Mesendoderm (in vitro differentiated cells): ENCODE measurements at places on chromosomes 3 and 15.

DNA sequence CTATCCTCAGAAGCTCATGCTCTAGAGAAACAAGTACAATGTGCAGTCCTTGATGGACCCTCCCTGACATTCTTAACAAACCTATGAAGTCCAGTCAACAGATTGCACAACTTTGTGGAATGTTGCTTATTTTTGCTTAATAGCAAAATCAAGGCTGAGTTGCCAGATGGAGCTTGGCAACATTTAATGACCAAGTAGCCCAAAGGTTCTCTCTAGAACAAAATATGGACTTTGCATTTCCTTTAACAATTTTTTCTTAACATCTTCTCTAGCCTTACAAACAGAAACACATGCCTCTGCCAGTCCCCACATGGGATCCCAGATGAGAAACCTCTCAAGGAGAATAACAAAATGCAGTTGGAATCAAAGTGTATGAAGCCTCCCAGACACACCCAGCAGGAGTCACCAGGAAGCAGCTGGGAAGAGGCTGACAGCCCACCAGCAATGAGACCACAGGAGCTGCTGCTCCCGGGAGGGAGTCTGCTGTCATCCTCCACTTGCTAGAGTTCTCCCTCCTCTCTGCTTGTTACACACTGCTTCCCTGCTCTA lies 422.5 kb upstream of the CDIN1 start:
- DNase-seq: peak; percentile 13

DNA sequence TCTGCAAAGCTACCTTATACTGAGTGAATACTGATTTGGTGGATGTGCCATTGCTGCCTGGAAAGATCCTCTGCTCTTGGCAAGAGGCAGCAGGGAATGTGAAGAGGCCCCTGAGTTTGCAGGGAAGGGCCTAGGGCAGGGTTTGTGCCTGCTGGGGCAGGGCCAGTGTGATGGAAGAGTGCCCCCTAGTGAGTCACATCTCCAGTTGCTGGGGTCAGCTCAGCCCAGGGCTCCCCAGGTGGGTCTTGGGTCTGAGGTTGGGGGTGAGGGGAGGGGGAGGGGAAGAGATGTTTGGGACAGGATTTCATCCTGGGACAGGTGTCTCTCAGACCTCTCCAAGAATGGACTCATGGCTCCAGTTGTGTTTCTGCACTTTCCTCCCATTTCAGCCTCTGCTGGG lies 4.1 kb upstream of the AMOTL2 start:
- peak; percentile 78 for DNase-seq

GRCh38 chr15:96234109-96234892 lies 96.2 kb upstream of the NR2F2 start:
- no peak for DNase-seq

- DNase-seq: peak; percentile 78
These were observed at the start of gene NDN for GRCh38 chr15:23687143-23687470. TSS of gene NDN (minus strand) at chr15:23687305. CDS start at chr15:23687217, 88 bp downstream.

DNA sequence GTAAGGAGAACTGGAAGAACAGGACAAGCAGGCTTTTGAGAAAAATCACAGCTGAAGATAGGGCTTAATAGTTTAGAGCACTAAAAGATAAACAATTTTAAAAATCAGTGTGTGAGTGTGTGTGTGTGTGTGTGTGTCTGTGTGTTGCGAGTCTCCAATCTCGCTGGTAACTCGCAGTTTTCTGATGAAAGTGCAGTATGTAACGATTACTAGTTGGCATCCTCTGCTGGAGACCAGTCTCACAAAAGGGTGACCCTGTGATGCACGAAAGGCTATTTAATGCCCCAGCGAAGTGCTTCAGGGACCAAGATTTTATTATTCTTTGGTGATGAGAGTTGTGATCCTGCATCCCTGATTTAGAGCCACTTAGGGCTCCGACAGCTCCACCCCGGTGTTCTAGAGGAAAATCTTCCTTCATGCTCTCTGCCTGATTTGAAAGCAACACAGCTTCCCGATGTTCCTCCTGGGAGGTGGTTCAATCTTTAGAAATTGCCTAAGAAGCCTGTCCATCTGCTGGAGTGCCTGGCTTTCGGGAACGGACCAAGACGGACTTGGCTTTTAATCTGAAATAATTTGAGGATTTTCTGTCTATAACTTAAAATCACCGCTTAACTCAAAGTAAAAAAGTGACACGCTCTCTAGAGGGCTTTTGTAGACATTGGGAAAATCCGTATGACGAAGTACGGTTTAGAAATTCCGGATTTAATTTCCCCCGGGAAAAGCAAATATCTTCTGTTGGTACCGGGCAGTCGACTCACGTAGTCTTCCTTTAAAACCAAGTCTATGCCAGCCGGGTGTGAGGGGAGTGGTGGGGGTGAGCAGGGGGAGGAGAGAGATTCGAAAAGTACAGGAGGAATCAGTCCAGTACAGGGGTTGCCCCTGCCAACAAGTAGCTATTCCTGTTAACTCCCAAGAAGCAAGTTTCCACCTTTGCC lies 1.1 kb upstream of the ALCAM start:
- peak; percentile 59 for DNase-seq

DNA sequence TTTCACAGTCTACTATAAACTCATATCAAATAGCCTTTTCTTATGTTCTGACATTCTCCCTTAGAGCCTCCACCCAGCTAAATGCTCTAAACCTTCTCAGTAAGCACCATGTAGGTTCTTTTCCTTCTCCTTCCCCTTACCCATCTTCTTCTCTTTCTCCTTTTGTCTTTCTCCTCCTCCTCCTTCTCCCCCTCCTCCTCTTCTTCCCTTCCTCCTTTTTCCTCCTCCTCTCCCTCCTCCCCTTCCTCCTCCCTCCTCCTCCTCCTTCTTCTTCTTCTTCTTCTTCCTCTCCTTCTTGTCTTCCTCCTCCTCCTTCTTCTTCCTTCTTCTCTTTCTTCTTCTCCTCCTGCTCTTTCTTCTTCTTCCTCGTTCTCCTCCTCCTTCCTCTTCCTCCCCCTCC lies 85.2 kb upstream of the KCNAB1 start:
- no peak for DNase-seq

GRCh38 chr3:142595951-142596725 lies at the start of gene PLS1:
TSS of gene PLS1 (plus strand) at chr3:142596393. CDS start at chr3:142664238, 67,845 bp downstream.
- peak; percentile 92 for DNase-seq

DNA sequence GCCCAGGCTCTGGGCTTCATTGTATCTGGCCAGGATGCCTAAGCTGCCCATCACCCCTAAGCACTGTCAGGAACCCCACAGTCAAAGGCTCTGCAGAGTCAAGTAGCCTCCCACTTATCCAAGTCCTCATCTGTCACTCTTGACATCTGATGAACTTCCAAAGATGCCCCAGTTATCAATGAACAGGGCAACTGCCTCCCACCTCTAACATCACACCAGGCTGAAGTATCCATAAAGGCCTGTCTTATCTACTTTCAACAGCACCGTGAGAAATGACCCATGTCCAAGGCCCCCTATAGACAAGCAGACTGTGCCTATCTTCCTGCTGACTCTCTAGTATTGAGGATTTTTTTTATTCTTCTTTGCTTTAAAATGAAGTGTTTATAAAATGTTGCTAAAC lies 56.4 kb downstream of the TRIM69 start:
- no peak for DNase-seq

- no peak for DNase-seq
These were observed 218.6 kb downstream of the TBC1D2B start for GRCh38 chr15:77858792-77859490.

DNA sequence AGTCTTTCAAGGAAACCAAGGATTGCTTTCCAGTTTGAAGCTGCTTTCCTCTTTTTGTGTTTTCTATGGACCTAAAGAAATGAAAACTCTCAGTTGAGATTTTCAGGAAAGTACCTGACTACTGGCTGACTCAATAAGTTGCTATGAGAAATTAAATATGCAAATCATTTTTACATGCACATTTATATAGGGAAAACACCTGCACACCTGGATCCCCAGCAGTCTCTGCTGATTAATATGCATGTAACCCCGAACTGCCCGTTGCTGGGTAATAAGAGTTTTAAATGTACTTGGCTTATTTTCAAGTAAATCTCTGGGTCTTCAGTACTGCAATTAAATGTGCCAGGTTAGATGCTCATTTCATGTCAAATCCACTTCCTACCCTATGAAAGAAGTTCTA lies 77.2 kb downstream of the KBTBD8 start:
- DNase-seq: no peak

- peak; percentile 90 for DNase-seq
These were observed 71.5 kb upstream of the PLXNA1 start for GRCh38 chr3:126911162-126912026.

GRCh38 chr15:38707802-38708671 lies 143.4 kb upstream of the RASGRP1 start:
- peak; percentile 72 for DNase-seq

DNA sequence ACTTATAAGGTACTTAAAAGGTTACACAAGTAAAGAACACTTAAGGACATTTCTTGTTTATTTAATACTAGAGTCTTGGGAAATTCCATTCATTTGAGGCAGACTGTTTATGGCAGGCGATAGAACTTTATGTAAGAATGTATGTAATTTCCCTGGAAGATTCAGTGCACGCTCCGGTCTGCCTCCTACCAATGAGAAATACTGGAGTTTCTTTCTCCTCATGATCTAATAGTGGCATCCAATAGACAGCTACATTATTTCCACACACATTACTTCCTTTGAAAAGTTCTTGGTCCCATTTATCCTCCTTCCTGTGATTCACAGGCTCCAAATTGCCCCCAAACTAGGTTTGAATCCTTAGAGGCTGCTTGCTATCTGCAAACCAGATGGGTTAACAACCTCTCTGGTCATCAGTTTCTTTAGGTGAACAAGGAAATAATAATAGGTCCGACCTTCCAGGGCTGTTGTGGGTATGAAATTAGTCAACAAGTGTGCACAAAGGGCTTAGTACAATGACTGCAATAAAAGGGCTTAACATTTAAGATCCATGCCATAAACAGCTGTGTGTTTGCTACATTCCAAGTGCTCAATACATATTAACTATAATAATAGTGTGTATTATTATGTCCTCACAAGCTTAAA lies 30.7 kb downstream of the EIF4E3 start:
- peak; percentile 6 for DNase-seq

DNA sequence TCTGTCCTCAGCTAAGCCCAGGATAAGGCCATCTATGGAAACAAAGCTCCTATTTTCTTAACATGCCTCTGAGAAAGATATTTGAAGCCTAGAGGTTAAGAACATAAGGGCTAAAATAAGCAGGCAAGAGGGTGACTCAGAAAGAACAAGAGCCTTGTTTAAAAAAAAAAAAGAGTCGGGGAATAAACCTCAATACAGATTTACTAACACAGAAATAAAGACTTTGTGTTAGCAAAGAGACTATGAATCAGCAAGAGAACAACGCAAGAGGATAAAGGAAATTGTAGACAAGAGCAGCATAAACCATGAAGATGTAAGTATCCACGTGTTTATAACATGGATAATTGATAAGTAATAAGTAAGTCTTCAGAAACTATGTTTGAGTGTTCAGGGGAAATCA lies 36.0 kb downstream of the RAB27A start:
- DNase-seq: no peak

- DNase-seq: no peak
These were observed 38.3 kb upstream of the PSMD6 start for GRCh38 chr3:64061628-64062027.

DNA sequence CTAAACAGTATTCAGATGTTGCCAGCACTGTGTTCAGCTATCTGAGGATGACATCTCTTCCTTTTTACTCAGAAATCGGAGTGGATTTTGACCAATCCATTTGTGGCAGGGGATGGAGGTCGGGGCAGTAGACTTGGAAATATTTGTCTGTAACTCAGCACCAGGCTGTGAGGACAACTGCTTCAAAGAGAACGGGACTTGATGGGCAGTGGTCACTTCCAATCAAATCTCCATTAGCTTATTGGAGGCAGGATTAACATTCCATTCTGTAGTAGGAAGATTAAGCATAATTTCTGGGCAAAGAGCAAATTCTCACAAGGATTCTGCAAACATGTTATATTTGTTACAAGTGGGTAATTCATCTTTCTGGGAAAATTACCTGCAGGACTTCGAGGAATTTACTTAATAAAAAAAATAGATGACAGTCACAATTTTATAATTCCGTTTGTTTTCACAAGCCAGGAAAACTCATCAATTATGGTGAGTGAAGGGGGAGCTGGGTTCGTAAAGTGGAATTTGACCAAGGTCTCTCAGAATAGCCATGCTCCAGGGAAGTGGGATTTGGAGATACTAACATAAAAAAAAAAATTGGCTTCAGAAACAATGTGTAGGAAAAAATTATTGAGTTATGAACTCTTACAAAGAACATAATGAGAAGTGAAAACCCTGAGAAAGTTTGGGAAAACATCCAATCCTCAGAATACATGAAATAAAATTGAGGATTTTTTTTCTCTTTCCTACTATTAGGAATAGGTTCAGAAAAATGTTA lies 18.1 kb downstream of the CRABP1 start:
- peak; percentile 83 for DNase-seq

DNA sequence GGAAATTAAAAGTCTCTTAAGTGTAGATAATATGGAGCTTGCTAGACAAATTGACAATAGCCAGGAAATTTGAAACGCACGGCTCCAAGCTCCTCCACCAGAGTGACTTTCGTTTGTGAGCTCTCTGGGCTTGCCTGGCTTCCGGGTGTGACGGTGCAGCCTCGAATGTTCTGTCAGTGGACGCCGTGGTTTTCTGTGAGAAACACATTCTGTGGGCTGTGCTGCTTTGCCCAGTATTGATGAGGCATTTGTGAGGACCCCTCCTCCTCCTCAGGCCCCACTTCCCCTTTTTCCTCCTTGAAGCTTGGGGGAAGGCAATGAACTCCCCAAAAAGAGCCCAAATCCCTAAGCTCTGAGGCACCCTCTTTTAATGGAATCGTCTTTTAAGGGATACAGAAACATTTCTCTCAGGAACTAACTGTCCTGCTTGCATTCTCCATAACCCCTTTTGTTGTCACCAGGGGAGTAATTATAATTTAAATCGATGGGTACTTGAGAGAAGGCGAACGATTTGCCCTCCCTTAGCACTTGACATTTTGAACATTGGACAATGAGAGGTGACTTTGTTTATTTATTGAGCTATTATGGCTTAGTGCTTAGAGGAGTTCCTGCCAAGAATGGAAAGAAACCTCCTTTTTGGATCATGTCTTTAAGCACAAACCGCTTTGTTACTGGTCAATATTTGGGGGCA lies 40.8 kb downstream of the POLR2M start:
- no peak for DNase-seq

DNA sequence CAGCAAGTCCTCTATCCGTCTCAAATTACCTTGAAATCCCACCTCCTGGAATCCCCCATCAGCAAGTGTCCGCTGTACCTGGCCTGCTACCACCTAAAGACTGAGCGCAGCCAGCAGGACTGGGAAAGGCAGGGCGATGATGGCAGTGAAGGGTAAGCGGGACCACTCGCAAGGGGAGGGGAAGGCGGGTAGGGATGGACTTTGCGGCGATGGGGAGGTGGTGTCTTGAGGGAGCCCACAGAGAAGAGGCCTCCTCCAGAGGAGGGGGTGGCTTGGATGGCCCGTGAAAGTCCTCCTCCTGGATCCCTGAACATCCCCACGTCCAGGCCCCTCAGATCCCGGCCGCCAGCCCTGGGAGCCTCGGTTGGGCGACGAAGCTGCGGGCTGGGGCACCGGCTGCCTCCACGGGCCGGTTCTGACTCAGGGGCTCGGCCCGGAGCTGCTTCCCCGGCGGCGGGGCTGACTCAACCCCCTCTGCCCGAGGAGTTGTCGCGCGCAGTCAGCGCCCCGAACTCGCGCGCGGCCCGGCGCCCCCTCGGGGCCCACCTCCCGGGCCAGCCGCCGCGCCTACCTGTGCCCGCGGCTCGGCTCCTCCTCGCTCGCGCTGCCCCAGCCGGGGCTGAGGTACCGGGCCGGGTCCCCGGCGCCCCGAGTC lies 512 bp downstream of the LARP6 start:
- DNase-seq: peak; percentile 83

GRCh38 chr3:167908221-167908620 lies 172.7 kb downstream of the SERPINI1 start:
- no peak for DNase-seq

GRCh38 chr3:170989100-170989648 lies 37.3 kb downstream of the SLC2A2 start:
- no peak for DNase-seq
